ENCODE measurements at places on chromosomes 6 and 20. TPM values are rescaled to one million over a fixed set of nuclear protein-coding genes. Genes with fewer than 3 reads are reported as not detected.

Gene C6orf58
- not detected for total RNA-seq

Gene TFAP2D
- total RNA-seq = not detected

Gene LY6G6D
- total RNA-seq = not detected

Gene BPIFB1
- total RNA-seq = 99.4 TPM

Gene MOG
- total RNA-seq = not detected

Gene MYCT1
- 3.8 TPM for total RNA-seq

Gene ARHGAP40
- total RNA-seq = 4.7 TPM

Gene TMC2
- 0.19 TPM for total RNA-seq

Gene CTSZ
- 22.3 TPM for total RNA-seq

Gene GABRR2
- not detected for total RNA-seq

Gene MRPS26
- 39.5 TPM for total RNA-seq

Gene RCAN2
- total RNA-seq = 12.4 TPM

Gene GLP1R
- total RNA-seq = not detected

Gene ADGRF5
- 4.9 TPM for total RNA-seq

Gene EDN3
- total RNA-seq = 23.9 TPM

Gene ARG1
- not detected for total RNA-seq

Gene EBF4
- total RNA-seq = 3.2 TPM

Gene SLC17A2
- not detected for total RNA-seq

Gene PHF10
- total RNA-seq = 30.9 TPM

Gene SSTR4
- not detected for total RNA-seq

Gene HMGCLL1
- total RNA-seq = 0.76 TPM

Gene TINAG
- not detected for total RNA-seq

Gene BTN1A1
- total RNA-seq = not detected

Gene MEI4
- total RNA-seq = not detected

Gene ADGRB3
- 1.1 TPM for total RNA-seq

Gene TRIM15
- not detected for total RNA-seq

Gene SNX3
- total RNA-seq = 96.5 TPM

Gene SMLR1
- total RNA-seq = not detected

Gene ZBTB46
- total RNA-seq = 2.4 TPM

Gene SAMD5
- 6.9 TPM for total RNA-seq

Gene ERVFRD-1
- not detected for total RNA-seq

Gene EGFL8
- 4.8 TPM for total RNA-seq

Gene RAMACL
- 0.99 TPM for total RNA-seq

Gene RSPO3
- 1.1 TPM for total RNA-seq

Gene REM1
- total RNA-seq = not detected

Gene ADGB
- total RNA-seq = not detected

Gene LY6G6C
- 0.53 TPM for total RNA-seq

Gene MBOAT1
- 12.8 TPM for total RNA-seq

Gene TRIM40
- not detected for total RNA-seq

Gene APCDD1L
- total RNA-seq = 0.38 TPM

Gene FARS2
- 13.9 TPM for total RNA-seq

Gene FGD2
- total RNA-seq = 6.3 TPM

Gene FNDC11
- total RNA-seq = under 0.01 TPM

Gene CCN2
- 110 TPM for total RNA-seq

Gene FHL5
- total RNA-seq = 2.4 TPM

Gene SALL4
- total RNA-seq = 0.04 TPM

Gene PNLDC1
- total RNA-seq = not detected

Gene GGTLC1
- total RNA-seq = not detected

Data from esophagus squamous epithelium (tissue), 5 donors.